ENCODE measurements at places on chromosomes 1 and 21.

GRCh38 chr1:98688110-98688739 is 26.7 kb downstream of the SNX7 start:
- DNase-seq, result no peak

DNA sequence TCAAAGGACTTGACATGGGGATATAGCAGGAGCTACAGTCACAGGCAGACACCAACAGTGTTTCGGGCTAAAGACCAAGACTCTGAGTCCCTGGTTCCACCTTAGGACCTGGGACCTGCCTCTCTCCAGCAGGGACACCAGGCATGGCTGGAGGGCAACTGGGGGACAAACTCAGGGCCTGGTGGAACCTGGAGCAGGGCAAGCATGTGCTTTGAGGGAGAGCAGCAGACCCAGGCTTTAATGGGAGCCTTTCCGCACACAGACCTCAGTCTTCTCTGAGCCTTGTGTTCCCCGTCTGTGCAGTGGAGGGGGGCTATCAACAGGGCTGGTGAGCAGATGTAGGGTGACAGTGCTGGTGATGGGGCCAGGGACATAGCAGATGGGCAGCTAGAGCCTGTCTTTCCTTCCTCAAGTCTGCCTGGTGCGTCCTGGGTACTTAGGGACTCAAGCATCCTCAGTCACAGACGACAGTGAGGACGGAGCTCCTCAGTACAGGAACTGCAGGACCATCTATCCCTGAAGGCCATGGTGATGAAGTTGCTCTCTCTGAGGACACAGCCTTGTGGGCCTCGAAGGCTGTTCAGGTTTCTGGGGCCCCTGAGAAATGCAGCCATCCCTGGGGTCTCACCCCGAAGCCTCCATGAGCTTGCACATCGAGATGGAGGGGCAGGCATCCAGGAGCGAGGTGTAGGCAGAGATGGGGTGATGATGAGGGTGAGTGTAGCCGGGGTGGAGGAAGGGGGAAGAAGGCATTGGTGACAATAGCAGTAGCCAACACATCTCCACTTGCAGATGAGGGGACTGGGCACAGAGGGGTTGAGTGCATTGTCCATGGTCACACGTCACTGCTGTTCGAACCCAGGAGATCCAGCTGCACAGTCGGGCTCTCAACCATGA is 593.4 kb downstream of the PTPRU start:
- DNase-seq, result no peak

GRCh38 chr1:22808186-22808675 is 97.6 kb downstream of the EPHB2 start:
- no peak for DNase-seq

DNA sequence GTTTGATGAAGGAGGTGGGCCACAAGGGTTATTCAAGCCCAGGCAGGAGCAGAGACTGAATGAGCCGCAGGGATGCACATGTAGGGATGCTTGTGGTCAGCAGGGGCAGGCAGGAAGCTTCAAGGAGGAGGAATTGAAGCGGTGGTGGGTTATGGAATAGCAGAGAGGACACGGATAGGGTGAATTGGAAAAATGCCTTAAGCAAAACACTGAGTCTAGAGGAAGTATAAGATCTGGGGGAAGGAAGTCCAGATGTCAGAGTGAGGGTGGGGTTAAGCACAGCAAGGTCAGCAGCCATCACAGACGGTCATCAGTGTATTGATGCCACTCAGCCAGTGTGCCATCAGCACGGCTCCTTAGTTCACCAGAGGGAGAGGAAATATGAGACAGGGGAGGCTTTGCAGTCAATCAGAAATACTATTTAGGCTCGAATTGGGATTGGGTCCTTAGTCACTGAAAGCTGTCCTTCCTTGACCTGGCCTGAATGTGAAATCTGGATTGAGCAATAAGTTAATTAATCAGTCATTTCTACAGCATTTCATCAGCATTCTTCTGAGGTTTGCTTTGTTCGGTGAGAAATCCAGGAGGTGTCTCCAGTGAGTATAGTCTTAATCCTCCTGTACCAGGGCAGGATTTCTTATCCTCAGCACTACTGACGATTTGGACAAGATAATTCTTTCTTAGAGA is 6.0 kb upstream of the LCE1F start:
- DNase-seq, result no peak

- no peak for DNase-seq
These were observed 91.9 kb upstream of the PLXNA2 start for GRCh38 chr1:208336137-208336518.

DNA sequence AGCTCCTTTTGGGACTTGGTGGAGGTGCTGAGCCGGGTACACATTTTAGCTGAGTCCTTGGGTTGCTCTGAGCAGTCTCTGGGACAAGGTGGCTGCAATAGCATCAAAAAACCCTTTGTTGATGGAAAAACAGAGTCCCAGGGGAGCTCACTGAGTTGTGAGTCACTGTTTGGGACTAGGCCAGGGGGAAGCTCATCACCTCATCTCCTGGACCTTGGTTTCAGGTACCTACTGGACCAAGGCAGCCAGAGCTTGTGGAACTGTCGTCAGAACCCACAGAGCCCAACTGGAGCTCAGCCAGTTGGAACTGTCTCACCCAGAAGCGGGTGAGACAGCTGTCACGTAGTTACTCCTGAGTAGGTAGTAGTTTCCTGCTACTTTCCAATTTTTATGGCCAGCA is 146.7 kb downstream of the HLX start:
- no peak for DNase-seq

DNA sequence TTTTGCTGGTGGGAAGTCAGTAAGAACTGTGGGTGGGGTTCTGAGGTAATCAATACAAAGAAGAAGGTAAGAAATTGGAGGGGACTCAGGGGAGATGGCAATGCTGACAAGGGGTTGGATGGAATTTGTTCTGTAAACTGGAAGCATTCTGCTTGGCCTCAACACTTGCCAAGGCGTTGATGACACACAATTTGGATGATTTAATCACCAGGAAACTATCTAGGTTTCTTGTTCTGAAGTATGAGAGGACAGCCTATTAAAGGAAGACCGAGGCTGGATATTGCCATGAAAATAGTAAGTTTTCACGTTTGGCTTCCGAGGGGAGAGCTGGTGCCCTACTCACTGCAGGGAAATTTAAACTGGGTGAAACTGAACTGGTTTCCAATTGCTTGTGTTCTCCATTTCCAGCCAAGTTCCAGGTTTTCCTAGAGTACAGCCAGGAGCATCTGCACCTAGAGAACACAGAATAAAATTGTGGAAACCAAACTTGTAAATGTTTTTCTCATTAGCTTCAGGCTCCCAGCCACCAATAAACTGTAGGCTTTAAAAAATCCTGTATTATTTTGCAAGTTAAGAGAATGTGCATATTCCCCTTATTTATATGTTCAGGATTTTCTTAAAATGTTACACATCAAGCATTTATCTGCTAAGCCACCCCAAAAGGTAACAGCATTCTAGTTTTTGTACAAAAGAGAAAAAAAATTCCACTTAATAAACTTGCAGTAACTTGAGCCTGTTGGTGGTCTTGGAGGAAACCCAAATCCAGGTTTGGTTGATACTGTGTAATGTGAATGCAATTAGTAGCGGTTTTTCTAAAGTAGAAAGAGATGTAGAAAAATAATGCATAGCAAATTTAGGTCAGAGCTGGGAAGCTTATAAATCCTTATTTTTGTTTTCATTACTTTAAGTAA is 53.8 kb downstream of the ROR1 start:
- DNase-seq, result no peak

DNA sequence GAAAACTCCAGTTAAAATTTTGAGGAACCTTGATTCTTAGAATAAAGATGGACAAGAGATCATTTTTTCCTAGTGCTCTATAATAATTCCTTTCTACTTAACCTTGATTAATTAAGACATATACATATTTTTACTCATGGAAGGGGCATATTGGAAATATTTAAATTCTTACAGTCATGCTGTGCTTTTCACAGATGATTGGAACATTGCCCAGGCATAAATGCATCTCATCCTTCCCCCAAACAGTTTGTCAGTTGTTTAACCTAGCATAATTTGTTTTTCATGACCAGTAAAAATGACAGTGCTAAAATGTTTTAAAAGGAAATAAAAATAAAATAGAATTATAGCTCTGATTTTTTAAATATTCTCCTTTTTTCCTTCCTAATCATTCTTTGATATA is 140.0 kb downstream of the DNM3 start:
- DNase-seq, result no peak

DNA sequence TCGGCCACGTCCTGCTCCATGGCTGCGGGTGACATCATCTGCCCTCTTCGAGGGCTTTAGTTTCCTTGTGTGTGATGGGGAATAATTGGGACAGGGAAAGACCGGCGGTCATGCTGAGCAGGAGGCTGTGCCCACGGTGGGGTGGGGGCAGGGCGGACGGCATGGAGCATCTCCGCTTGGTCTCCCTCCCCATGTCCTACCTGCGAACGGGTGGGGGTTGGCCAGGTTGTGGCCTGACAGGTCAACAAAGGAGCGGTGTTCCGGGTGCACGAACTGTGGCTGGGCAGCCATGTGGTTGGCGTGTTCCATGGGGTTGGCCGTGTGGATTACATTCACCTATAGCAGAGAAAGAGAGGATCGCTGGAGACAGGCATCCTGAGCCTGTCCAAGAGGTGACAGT is 80.0 kb downstream of the PIK3CD start:
- DNase-seq, result no peak

- no peak for DNase-seq
These were observed 56.3 kb upstream of the C1orf87 start for GRCh38 chr1:60129911-60130310.

DNA sequence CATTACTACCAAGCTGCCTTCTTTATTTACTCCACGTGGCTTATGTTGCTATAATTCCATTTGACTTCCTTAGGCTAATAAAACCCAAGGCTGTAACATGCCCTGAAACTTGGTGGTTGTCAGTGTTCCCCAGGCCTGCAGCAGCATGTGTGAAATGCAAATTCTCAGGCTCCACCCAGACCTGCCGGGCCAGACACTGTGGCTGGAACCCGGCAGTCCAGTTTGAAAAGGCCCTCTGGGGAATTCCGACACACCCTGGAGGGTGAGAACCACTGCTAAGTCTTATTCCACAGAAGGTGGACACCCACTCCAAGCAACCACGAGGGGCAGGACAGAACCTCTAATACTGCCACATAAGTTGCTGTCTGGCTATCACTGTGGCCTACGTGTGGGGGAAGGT is 41.4 kb downstream of the URB1 start:
- no peak for DNase-seq

- DNase-seq, result no peak
These were observed 149.5 kb downstream of the FGGY start for GRCh38 chr1:59446257-59446901.

DNA sequence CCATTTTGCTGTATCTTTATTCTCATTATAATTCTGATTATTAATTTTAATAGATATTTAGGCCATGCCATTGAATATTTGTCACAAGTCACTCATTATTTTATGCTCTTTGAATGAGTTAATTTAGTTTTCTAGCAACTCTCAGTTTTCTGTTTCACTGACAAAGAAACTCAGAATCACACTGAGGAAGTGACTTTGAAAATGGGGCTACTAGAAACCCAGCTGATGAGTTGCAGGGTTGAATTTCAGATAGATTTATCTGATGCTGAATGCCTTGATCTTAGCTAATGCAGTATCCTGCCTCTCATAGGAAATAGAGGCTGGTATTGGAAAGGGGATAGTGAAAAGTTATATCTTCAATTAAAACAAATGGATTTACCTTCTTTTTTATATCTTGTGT is 67.4 kb upstream of the PLA2G4A start:
- no peak for DNase-seq

DNA sequence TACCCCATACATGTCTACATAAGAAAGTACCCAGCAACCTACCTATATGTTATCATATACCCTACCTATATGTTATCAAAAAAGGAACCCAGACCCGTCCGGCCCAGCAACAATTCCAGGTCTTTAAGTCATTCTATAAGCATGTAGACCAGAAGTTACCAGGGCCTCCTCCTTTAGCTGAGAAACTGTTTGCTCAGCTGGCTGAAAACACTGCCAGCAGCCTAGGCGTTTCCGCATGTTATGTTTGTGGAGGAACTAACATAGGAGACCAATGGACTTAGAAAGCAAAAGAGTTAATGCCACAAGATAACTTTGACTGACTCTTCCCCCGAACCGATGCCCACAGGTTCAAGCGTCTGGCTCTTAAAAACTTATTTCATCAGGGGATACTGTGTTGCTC is 7.1 kb upstream of the ZNF678 start:
- DNase-seq, result no peak

DNA sequence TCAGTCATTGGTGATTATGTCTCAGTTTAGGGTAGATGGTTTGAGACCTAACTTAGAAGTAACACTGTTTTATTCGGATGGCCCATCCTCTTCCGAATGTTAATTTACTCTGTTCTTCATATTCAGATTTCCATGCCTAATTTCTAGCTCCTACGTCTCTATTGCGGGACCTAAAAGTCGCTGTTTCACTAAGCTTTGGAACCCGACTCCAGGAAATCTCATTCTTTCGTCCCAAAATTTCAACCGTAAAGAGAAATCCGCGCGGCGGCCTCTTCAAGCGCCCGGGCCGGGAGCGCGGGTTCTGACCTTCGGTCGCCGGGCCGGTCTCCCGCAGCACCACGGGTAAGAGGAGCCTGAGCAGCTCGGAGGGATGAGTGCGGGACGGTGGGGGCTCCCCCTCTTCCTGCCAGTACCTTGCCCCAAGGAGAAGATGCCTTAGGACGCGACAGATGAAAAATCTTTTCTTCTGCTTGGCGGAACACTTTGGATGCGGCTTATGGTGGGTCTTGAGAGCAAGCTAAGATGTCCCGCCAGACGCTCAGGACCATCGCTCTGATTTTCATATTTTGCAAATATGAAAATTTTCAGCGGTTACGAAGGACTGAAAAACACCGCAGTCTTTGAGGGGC is 128.7 kb downstream of the PPIAL4G start:
- DNase-seq, result no peak

DNA sequence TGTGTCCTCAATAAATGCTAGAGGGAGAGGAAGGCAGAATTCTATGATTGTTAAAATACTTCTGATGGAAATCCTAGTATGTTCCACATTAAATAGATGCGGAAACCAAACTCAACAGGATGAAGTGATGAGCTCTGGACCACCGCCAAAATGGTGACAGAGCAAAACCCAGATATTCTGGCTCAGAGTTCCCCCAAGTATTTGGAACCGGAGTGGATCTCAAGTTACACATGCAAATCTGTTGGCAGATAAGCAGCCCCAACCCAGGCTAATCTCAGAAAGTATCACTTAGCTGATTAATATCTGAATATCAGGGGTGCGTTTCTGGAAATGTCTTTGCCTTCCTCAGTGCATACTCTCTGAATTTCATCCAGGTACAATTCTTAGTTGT is 17.4 kb upstream of the GRHL3 start:
- DNase-seq, result no peak

- no peak for DNase-seq
These were observed 59.9 kb upstream of the SELENON start for GRCh38 chr1:25740071-25740470.

GRCh38 chr1:34140011-34140676 is 24.9 kb downstream of the CSMD2 start:
- no peak for DNase-seq

GRCh38 chr1:94463765-94464330 is 45.7 kb downstream of the ABCD3 start:
- no peak for DNase-seq

DNA sequence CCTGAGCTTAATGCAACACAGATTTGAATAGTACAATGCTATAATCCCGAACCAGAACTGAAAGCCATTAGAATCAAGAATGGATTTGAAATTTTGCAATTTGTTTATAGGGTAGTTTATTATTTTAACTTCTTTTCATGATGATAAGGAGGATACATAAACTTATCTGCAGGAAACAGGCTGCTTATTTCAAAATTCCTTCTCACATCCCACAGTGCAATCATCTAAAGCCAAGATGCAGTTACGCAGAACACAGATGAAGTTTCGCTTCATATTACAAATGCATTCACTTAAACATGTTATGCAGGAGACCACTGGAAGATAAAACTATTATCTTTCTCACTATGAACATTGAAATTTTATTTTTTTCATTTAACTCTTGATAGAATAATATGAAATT is 1019.6 kb downstream of the PLA2G4A start:
- DNase-seq, result no peak

All from stimulated activated CD8-positive, alpha-beta memory T cell treated with anti-CD3 and anti-CD28 coated beads, Interleukin-2, amount 100 ng/mL, for 1 hour (primary cell).